Mesothelial cell of epicardium (in vitro differentiated cells): ENCODE measurements at places on chromosomes 4 and X. TPM values are rescaled to one million over a fixed set of nuclear protein-coding genes. Genes with fewer than 3 reads are reported as not detected.

DNA sequence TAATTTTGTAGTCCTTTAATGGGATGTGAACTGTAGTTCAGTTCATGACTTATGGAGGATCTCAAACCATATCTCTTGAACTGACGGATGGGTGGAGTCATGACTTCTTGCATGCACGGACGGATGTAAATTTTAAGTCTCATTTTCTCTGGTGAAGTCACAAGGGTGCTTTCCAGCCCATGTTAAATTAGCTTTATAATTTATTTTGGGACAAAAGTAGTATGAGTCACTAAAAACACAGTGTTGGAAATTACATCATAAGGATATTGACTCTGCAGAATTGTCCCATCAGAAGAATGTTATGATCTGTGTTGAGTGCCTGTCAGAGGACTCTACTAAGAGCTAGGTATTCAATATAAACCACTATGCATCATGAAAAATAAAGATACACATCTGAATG lies 6.8 kb upstream of the PAGE5 start:
- DNase-seq: no peak

DNA sequence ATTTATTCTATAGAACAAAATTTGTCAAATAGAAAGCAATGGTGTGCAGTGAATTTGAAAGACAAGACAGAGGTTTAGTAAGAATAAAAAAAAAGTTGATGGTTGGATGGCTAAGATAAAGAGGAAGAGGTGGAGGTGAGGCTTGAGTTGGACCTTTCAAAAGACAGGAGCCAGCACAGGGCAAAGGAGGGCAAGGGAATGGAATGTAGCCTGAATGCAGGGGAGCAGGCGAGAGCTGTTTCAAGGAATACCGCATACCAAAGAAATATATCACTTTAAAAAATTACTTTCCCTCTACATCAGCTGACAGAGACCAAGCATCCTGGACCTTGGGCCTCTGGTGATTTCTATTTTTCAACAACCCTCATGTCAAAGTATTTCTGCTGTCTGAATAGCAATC lies 38.0 kb upstream of the CXXC4 start:
- DNase-seq: no peak

Gene ABLIM2
- 2.7 to 3.5 TPM (median 3.1 TPM) in 3 replicates for total RNA-seq

DNA sequence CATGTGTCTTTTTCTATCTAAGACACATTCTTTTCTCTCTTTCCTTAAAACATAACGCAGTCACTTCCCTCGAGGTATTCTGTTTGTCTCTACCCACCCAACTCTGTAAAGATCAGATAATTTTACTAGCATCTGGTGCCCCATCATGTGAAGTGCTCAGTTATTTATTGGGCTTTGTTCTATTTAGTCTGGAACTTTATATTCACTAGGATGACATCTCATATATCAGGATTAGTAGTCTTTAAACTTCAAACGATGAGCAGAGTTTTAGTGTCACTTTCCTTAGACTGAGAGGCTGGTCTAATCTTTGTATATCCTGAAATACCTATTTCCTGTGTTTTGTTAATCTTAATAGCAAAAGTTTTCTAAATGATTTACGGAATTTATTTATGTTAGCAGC lies 445.5 kb upstream of the NDST3 start:
- DNase-seq: no peak

GRCh38 chr4:62324215-62324614 lies 1124.1 kb downstream of the ADGRL3 start:
- no peak for DNase-seq

Gene DGKK
- 0.04 to 0.07 TPM (median 0.05 TPM) in 3 replicates for total RNA-seq

DNA sequence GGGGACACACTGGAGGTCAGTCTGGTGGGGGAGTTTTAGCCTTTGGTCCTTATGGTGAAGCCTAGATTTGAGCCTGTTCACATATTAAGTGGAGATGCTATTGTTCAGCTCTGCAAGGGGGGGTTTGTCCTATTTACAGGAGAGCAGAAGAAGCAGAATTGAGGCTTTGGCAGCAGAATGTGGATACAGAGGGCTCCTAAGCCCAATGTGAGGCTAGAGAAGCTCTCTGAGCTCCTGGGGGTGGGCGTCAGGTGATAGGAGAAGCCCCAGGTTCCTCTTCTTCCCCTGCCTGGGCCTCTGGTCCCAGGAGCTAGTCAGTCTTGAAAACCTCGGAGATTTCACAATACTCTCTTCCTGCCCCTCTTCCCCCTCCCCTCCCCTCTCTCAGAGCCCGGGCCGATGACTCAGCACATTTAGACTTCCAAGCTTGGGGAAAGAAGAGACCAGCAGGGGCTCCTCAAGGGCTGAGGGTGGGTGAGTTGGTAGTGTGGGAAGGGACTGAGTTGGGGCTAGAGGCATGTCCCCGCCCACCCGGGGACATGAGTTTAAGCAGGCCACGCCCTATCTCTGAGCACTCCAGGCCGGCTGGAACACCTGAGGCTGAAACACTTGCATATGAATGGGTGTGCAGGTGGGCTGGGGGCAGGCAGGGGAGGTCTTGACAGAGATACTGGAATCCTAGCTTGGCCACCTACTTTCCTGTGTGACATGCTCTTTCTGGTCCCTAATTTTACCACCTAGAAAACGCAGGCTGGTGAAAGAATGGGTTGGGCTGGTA lies 3.4 kb downstream of the TFE3 start:
- peak; percentile 62 for DNase-seq

- DNase-seq: no peak
Measured at GRCh38 chrX:134537179-134537955, 77.4 kb downstream of the HPRT1 start.

DNA sequence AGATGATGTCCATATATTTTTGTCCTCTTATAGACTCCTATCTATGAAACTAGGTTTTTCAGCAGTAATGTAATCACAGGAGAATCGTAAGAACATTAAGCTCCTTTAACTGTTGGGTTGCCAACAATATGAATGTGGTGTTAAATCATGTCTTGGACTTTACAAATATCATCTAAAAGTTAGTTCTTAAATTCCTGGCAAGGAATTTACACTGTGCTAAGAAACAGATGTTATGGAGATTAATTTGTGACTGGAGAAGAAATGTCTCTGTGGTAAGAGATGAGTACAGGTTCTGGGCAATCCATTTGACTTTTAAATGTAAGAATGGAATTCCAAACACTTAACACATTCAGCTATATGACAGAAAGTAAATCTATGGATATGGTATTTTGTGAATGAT lies 34.6 kb downstream of the CNKSR2 start:
- DNase-seq: no peak

DNA sequence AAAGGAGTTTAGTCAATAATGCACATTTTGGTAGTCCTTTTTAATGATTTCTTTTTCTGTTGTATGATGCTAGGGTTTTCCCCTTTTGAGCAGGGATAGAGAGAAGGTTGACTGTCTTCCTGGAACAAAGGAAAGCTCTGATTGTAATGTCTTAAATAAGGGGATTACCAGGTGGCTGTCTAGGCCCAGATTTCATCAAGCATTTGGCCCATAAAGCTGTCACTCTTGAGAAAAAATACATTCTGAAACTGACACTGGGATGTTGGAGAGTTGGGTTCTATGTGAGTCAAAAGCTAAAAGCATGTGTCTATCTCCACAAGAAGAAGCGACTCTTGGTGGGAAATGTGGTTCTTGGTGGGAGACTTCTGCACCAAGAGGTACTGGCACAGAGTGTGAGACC lies 26.4 kb downstream of the KIAA1210 start:
- DNase-seq: no peak

GRCh38 chrX:10341309-10341708 lies 184.5 kb downstream of the CLCN4 start:
- no peak for DNase-seq

GRCh38 chr4:152246659-152247058 lies 289.2 kb downstream of the FBXW7 start:
- DNase-seq: no peak

Gene FAM9C
- total RNA-seq: 0.34 to 0.44 TPM (median 0.38 TPM) in 3 replicates

Gene GPRASP3
- total RNA-seq: 8.4 to 10.0 TPM (median 8.5 TPM) in 3 replicates

GRCh38 chr4:55369968-55370367 lies 23.9 kb downstream of the SRD5A3 start:
- no peak for DNase-seq

Gene TAF7L
- total RNA-seq: 0.36 to 0.53 TPM (median 0.45 TPM) in 3 replicates

- DNase-seq: no peak
Measured at GRCh38 chr4:158111241-158111640, 61.6 kb downstream of the GASK1B start.

- DNase-seq: no peak
Measured at GRCh38 chr4:74311696-74312313, 3.5 kb downstream of the EPGN start.

Gene PCDH10
- total RNA-seq: 21.3 to 22.3 TPM (median 21.3 TPM) in 3 replicates

Gene ADH7
- not detected in 3 replicates for total RNA-seq

GRCh38 chrX:57417827-57418226 lies 131.3 kb downstream of the FAAH2 start:
- no peak for DNase-seq

DNA sequence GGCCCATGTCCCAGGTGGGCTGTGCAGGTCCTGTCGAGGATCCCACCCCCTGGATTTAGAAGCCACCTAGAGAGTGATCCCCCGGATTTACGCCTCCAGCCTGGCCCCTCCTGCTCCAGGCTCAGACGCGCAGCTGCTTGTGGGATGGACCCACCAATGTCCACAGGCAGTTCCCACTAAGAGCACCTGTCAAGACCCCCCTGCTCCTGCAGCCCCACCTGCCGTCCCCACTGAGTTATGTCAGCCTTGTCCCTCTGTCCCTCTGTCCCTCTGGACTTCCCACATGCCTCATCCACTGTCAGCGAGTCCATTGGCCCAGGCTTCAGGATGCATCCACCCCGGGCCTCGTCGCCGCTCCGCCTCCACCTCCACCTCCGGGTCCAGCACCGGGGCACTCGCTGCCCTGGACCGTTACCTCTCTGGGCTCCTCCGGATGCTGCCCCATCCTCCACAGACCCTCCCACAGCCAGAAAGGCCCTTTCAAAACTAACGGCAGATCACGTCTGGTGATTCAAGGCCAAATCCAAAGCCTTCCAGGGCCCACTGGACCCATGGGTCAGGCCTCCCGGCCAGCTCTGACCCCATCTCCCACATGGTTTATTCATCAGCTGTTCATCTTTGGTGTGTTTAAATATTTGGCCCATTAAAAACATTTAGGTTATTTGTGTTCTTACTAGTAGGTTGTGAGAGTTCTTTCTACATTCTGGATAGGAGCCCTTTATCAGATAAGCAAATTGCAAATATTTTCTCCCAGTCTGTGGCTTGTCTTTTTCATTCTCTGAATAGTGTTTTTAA lies 28.3 kb downstream of the HTRA3 start:
- DNase-seq: no peak

Gene PLK4
- 11.6 to 14.3 TPM (median 14.1 TPM) in 3 replicates for total RNA-seq

- no peak for DNase-seq
Measured at GRCh38 chrX:140762061-140762460, 52.5 kb downstream of the LINC00632 start.

DNA sequence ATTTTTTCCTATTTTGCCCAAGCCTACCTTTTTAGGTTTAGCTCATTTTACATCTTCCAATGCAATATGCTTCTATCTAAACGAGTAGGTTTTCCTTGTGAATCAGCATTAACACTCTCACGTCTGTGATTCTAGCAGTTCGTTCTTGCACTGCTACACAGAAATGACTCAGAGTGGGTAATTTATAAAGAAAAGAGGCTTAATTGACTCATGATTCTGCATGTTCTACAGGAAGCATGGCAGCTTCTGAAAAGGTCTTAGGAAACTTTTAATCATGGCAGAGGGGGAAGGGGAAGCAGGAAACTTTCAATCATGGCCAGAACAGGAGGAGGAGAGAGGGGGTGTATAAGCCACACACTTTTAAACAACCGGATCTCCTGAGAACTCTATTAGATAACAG lies 44.9 kb downstream of the SPANXN1 start:
- no peak for DNase-seq

DNA sequence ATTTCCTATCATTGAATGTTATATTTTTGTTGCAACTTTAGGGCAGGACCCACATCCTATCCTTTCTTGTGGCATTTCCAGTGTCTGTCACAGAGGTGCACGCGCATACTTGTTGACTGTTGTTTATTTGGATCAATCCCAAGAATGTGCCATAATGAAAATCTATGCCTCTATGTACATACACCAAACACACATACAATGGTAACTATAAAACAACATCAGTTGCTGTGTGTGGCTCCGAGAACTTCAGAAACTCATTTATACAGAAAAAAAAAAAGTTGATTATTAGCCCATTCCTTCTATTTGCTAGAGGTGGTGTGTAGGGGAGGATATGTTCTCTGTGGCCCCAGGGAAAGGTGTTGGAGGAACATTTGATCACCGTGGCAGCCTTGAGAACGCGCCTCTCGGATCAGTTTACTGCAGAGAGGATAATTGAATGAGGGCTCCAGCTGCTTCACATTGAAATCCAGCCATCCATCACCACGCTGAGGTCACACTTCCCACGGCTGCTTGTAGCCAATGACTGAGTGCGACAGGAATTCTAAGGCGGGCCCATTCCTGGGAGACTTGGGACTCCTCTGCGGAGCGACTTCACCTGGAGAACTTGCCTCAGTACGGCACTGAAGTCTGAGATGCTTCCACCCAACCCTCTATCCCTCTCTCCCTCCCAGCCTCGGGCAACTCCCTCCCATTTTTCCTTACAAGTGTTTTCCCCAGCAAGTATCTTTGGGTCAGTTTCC lies 19.5 kb downstream of the SMPX start:
- DNase-seq: peak; percentile 69

Gene ARR3
- not detected in 3 replicates for total RNA-seq

Gene PAGE4
- total RNA-seq: 0.60 to 0.67 TPM in 2 of 3 replicates, not detected in the other

Gene ANOS1
- total RNA-seq: 3.7 to 5.1 TPM (median 4.3 TPM) in 3 replicates

Gene CXCL5
- 0.22 to 0.45 TPM (median 0.38 TPM) in 3 replicates for total RNA-seq

DNA sequence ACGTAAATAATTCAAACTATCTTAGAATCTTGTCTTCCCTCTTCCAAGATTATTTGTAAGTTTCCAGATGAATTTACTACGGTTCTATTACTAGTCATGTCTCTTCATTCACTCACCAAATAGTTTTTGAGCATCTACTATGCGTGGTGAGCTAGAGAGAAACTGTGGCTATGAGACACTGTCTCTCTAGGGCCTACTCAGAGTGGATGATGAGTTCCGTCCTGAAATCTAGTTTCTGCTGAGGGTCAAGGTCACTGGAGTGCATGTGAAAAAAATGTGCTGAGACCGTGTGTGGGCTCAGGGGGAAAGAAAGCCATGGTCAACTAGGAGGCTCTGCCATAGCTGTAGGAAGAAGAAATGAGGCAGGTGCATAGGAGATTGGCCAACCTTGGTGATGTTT lies 320.2 kb upstream of the GATB start:
- DNase-seq: no peak

DNA sequence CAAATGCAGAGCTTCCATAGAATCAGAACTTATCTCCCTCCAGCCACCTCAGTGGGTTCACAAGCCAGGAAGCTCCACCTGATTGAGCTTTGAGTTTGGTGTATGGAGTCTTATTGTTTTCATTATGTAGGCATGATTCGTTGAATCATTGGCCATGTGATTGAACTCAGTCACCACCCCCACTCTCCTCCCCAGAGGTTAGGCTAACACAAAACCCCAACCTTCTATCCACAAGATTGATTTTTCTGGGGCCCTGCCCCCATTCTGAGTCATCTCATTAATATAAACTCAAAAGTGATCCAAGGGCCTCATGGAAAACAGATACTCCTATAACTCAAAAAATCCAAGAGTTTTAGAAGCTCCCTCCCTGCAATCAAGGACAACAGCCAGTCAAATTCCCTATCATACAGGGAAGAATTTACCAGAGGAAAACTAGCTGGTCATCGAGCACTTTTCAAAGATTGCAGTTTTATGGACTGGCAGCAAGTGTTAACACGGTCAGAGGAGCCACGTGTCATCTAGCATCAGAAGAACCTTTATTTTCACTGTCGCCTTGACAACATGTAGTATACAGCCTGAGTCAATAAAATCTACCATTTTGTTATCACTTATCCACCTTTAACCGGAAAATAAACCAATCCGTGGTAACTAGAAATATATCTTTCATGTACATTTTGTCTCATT lies 35.9 kb upstream of the GUCY1B1 start:
- no peak for DNase-seq
